ENCODE measurements at places on chromosomes 2 and 18.

- DNase-seq: no peak
These were observed 91.1 kb downstream of the AFF3 start for GRCh38 chr2:100051253-100051652.

- no peak for DNase-seq
These were observed 66.5 kb upstream of the CTNNA2 start for GRCh38 chr2:79446313-79446712.

GRCh38 chr2:86783615-86784339 lies 6.9 kb downstream of the CD8A start:
- no peak for DNase-seq

- DNase-seq: no peak
These were observed 7.7 kb upstream of the MMADHC start for GRCh38 chr2:149595056-149595963.

- DNase-seq: no peak
These were observed 51.2 kb downstream of the CLASP1 start for GRCh38 chr2:121598087-121598486.

DNA sequence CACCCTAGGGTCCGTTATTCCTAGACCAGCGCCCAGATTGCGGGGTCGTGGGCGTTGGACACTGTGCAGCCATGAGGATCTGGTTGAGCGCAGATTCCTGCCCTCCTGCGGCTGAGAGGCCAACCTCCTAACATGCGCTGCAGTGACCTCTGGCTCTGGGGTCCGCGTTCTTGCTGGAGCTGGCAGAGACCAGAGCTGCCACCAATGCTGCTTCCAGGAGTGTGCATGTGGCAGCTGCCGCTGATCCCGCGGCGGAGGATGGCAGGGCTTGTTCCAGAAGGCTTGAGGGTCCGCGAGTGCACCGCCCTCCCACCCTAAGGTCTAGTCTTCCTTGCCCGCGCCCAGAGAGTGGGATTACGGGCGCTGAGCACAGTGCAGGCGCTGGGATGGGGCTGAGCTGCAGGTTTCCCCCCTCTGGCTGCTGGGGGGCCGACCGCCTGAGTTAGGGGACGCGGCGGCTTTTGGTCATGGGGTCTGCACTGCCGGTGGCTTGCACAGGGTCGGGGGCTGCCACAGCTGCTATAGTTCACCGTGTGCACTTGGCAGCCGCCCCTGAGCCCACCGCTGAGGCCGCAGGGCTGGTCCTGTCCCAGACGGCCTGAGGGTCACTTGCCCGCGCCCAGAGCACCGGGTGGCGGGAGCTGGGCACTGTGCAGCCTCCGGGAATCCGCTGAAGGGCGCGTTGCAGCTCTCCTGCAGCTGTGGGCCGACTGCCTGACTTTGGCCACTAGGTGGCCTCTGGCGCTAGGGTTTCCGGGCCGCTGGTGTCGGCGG lies 145.9 kb downstream of the CCDC74A start:
- peak; percentile 80 for DNase-seq

GRCh38 chr2:27690052-27690451 lies 26.4 kb downstream of the SLC4A1AP start:
- DNase-seq: no peak

DNA sequence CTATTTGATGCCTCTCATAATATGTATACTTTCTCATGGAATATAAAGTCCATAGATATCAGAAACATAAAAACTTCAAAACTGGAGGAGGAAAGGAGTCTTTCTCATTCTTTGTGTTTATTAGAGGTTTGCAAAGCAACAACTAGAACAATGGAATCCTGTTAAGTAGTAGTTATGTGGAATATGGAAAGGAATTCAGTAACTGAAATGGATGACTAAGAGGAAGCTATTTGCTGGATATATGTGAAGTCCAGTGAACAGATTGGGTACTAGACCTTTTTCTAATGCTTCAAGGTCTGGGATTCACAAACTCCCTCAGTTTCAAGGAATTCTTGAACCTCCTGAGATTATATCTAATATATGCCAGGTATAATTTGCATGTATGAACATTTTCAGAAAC lies 353.6 kb upstream of the FANCL start:
- DNase-seq: no peak

- peak; percentile 82 for DNase-seq
These were observed 57.3 kb downstream of the IRS1 start for GRCh38 chr2:226742347-226742746.

DNA sequence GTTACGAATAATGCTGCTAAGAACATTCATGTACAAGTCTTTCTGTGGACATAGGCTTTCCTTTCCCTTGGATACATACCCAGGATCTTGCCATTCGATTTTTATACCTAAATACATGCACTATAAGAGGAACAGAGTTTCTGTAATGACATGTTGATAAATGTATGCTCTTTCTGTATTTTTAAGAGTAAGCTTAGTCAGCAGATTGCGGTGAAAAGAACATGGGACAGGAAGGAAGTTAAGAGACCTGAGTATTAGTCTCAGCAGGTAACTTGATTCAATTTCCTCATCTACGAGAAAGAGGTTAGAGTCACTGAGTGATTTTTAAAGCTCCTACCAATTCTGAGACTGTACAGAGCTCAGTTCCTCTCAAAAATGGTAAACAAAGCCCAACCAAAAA lies 2.6 kb upstream of the TLK1 start:
- DNase-seq: no peak

DNA sequence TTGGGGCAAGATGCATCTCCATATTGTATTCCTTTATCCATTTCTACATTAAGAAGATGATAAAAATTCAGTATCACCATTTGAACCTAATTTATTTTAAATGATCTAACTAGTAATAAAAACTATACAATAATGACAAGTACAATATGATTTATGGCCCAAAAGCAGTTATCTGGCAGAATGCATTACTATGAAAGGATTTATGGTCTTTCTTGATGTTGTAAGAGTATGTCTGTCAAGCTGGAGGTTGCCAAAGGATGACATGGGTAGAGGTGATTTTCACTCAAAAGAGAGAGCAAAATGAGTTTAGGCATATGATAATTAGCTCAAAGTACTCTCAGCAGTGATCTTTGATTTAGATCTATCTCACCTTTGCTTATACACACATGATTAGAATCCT lies 54.2 kb upstream of the MAP2 start:
- DNase-seq: no peak

DNA sequence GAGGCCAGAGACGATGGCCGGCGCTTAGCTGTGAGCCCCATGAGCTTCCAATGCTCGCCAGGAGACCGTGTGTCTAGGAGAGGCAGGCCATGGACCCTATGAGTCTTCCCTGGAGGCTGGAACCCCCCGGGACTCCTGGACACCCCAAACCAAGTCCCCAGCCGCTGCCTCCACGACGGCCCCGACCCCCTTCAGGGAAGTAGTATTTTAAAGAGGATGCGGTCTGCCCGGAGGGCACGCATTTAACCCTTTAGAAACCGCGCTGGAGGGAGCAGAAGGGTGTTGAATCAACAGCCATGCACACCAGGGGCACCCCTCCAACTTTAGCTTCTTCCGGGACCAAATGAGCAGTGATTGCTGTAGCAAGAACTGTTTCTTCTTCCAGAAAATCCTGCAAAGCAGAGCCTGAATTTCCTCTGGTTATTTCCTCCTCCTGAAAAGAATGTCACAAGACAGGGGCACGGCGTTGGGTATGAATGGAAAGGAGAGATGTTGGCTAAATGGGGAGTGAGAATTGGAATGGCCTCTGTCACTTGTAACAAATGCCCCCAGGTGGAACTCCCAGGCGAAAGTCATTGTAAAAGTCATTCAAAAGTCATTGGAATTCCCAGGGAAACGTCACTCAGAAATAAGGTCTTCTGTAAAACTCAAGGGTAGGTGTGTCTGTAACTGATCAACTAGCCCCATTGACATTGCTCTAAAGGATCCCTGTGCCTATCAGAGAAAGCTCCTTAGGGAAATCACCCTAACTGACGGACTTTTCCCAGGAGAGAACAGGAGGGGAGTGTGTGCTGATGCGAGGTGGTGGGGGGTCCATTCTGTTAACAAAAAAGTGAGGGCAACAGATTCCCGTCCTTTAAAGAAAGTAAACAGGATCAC lies 5.8 kb upstream of the GBX2 start:
- no peak for DNase-seq

DNA sequence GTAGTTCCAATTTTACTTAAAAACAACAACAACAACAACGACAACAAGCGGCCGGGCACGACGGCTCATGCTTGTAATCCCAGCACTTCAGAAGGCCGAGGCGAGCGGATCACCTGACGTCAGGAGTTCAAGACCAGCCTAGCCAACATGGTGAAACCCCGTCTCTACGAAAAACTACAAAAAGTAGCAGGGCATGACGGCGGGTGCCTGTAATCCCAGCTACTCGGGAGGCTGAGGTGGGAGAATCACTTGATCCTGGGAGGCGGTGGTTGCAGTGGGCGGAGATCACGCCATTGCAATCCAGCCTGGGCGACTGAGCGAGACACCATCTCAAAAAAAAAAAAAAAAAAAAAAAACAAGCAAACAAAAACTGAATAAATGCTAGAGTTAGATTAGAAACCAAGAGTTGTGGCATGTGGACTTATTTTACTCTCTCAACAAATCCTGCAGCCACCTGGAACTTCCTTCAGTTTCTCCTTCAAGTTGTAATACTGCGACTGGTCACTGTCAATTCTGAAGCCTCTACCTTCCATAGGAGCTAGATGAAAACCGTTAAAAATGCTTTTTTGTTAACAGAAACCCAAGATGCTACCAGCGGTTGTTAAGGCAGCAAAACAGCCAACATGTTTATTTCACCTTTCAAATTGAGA lies 1.3 kb downstream of the ATP5F1A start:
- no peak for DNase-seq

DNA sequence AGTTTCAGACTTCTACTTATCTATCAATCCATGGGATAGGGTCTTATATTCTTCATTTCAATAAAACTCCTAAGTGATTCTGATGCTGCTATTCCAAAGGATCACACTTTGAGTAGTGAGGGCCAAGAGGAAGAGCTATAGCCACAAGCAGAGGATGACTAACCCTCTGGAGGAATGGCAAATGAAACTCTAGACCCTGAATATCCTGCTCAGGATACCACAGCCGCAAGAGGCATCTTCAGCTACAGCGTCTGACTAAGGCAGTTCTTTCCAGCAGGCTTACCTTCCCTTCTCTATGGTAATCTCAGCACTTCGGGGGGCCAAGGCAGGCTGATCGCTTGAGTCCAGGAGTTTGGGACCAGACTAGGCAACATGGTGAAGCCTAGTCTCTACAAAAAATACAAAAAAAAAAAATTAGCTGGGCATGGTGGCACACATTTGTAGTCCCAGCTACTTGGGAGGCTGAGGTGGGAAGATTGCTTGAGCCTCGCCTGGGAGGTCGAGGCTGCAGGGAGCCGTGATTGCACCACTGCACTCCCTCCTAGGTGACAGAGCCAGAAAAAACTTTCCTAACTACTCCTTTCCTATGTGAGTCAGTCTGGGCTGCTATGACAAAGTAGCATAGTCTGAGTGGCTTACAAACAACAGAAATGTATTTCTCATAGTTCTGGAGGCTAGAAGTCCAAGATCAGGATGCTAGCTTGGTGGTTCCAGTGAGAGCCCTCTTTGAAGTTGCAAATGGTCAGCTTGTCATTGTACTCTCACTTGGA lies 371.9 kb downstream of the IRS1 start:
- no peak for DNase-seq

DNA sequence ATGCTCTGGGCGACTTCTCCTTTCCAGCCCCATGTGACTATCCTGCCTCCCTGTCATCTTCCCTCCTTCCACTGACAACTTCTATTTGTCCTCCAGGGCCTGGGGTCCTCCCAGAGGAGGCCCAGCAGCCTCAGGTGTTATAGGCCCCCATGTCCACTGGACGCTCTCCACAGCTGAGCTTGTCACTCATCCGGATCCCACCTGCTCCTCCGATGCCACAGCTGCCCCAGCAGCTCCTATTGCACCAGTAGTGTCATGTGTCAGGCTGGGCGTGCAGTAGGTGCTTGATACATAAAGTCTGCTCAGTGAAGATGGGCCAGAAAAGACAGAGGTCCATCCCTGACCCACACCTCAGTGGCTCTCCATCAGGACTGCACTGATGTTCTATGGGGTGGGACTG lies 305.7 kb upstream of the MYT1L start:
- DNase-seq: no peak

GRCh38 chr18:49663899-49664890 lies 102.3 kb downstream of the LIPG start:
- no peak for DNase-seq

GRCh38 chr18:7567474-7568425 lies 634 bp downstream of the PTPRM start:
- DNase-seq: peak; percentile 66

GRCh38 chr2:160918906-160919503 lies 241.2 kb upstream of the TANK start:
- DNase-seq: peak; percentile 71

DNA sequence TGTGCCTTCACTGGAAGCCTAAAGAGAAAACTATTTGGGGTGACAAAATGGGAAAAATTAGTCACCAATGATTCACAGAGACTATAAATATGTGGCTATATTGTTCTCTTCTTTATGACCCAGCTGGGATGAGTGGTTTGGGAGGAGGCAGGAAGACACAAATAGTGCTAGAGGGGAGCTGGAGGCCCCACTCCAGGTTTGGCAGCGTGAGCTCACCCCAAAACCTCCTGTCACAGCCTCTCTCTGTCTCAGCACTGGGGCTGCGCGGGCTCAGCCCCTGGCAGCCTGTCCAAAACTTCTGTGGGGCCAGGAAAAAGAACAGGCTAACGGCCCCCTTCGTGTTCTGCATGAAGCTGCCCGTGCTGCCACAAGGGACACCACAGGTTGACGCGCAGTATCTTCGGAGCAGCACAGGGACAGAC lies 73.2 kb upstream of the LCLAT1 start:
- DNase-seq: no peak

DNA sequence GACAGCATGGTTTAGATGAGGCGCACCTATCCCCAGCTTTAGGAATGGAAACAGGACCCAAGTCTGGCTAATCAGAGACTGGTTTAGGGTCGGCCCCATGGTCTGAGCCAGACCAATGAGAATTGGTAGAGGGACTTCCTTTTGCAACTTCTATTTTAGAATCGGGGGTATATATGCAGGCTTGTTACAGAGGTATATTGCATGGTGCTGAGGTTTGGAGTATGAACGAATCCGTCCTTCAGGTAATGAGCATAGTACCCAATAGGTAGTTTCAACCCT lies 1.5 kb upstream of the BOLA3 start:
- DNase-seq: no peak

GRCh38 chr2:160920791-160921303 lies 239.4 kb upstream of the TANK start:
- no peak for DNase-seq

DNA sequence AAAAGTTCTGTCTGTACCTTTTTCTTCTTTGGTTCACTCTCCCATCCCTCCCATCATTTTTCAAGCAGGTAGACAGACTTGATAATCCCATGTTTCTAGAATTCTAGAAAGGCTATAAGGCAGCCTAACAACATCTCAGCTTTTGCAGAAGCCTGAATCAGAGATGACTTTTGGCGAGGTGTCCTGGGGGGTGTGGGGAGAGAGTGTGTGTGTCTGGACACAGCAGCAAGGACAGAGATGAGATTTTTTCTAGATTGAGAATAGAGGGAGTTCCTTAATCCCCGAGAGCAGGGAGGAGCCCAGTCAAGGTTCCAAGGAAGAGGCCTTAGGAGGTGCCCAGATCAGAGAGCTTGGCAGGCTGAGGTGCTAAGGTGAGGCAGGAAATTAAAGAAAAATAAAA lies 22.0 kb upstream of the LAPTM4A start:
- no peak for DNase-seq

- peak; percentile 54 for DNase-seq
These were observed 766 bp downstream of the MFF start for GRCh38 chr2:227325839-227326195.

GRCh38 chr2:120403676-120404075 lies 57.7 kb downstream of the INHBB start:
- no peak for DNase-seq

GRCh38 chr2:81650048-81650971 lies 1345.8 kb upstream of the LRRTM1 start:
- DNase-seq: no peak

GRCh38 chr18:73741946-73742345 lies 405.7 kb downstream of the FBXO15 start:
- no peak for DNase-seq
